Inflammatory macrophage treated with lipopolysaccharide for 1 hour (primary cell): ENCODE measurements at places on chromosomes 4 and X.

DNA sequence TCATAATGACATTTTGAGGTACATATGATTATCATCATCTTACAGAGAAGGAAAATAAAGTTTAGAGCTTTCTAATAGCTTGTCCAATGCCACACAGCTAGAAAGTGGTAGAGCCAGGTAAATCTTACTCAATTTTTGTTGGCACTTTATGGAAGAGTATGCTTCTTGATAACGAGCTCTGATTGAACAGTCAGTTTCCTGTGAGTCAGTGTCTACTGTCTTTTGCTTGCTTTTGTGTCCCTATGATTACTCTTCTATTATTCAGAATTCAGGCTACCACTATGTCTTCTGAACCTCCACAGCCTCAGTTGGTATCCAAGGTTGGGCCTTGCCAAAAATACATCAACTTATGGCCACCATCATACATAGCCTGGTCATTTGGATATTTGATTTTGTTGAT is 2.6 kb downstream of the FAAH2 start:
- DNase-seq, result no peak

DNA sequence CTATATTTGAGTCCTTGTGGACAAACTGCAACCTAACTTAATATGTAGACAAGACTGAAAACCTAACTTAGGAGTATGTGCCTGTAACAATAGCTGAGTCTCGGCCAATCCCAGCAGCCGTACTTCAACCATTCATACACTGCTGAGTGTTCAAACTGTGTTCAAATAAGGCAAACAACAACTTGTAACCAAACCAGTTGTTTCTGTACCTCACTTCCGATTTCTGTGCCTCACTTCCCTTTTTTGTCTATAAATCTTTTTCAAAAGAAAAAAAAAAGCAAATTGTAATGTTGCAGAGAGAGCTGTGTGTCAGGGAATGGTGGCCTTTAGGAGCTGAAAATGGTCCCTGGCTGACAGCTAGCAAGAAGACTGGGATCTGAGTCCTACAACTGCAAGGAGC is 46.0 kb downstream of the GEMIN8 start:
- DNase-seq, result peak; percentile 8

DNA sequence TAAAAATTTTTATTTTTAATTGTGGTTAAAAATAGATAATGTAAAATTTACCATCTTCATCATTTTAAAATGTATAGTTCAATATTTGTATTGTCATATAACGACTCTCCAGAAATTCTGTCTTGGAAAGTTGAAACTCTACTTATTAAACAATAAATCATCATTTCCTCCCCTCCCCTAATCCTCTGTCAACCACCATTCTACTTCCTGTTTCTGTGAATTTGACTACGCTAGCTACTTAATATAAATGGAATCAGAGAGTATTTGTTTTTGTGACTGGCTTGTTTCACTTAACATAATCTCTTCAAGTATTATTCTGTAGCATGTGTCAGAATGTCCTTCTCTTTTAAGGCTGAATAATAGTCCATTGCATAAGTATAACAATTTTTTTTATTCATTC is 729.0 kb upstream of the AADAT start:
- no peak for DNase-seq

DNA sequence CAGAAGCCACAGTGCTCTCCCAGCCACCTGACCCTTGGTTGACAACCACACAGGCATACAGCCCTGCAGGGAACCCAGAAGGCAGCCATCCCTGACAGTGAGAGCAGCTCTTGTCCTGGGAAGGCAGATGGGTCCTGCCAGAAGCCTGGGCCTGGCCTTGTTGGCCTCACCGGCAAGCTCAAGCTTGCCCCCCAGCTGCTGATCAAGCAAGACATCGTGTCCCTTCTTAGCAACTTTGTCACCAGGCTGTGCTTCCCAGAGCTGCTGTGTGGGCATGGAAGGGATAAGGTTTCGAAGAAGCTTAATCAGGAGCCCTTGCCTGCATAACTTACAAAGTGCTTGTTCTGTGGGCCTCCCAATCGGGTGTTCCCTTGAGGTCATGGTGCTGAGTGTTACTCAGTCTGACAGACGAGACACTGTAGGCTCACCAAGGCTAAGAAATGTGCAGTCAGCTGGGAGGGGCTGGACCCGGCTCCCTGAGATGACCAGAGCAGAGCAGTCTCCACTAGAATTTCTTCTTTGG is 6.8 kb upstream of the ABLIM2 start:
- DNase-seq, result no peak

DNA sequence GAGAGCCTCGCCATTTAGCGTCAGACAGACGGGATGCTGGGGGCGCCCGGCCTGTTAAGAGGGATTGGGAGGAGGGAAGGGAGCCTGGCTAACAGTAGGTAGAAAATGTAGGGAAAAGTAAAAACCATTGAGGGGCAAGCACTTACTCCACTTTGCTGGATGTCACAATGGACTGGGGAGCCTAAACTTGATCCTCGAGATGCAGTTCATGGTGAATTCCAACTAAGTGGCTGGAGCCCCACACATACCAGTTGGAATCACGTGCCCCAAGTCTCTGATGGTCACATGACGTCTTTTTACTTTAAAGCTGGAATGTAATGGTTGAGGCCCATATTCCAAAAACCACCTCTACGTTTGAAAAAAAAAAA is 1.5 kb downstream of the PLS3 start:
- DNase-seq, result no peak

DNA sequence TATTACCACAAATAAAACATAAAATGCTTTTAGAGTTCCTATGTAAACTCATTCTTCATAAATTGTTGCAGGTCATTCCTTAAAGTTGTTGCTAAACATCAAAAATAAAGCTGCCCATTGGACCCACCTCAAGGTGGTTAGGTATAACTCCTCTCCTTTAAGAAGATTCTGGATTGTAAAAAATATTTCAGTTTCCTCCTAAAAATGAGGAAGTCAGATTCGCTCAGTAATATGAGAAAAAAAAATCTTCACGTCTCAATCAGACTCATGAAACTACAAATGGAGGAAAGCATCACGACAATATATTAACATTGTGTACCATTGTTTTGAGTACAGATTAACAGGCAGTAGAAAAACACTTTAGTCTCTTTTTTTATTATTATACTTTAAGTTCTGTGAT is 105.9 kb downstream of the DDX60 start:
- no peak for DNase-seq
